Effector memory CD4-positive, alpha-beta T cell (primary cell): ENCODE measurements at places on chromosomes 11 and 22.

DNA sequence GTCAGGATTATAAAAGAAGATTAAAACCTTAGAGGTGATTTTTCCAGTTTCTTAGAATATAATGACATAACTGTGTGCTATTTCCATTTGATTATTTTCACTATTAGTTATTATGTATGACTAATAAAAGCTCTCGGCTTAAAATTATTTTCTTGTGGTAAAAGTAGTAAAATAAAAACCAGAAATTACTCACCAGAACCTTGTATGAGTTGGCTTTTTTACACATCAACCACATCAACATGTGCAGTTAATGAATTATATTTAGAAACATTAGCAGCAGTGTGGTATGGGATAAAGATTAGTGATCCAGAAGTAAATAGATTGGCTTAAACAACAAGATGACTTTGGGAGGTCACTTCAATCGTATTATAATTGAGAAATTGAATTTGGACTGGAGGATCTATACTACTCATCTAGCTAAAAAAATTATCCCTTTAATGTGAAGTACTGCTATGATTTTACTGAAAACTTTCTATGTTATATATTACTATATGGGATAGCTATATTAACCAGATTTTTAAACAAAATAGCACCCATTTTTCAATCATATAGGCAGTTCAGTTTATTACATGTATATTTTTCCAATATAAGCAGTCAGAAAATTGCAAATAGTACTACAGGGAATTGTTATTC, 2.8 kb upstream of the BCO2 start:
- no peak for DNase-seq
- H3K4me3 ChIP-seq: no peak overlapping the region
- H3K36me3 ChIP-seq: no peaks in the 10 kb centered on the region
- no peak overlapping the region for H3K27ac ChIP-seq

- H3K4me1 ChIP-seq: no peaks in the 10 kb centered on the region
- H3K27ac ChIP-seq: no peak overlapping the region
- peaks cover 82% of the 10 kb centered on the region for H3K36me3 ChIP-seq
- H3K27me3 ChIP-seq: no peaks in the 10 kb centered on the region
- H3K4me3 ChIP-seq: no peak overlapping the region
Observed at GRCh38 chr22:24165673-24166072, 15.6 kb upstream of the SUSD2 start.

- H3K4me1 ChIP-seq: peaks cover 7% of the 10 kb centered on the region
- no peak overlapping the region for H3K27ac ChIP-seq
- H3K36me3 ChIP-seq: no peaks in the 10 kb centered on the region
- no peak for DNase-seq
- H3K4me3 ChIP-seq: no peak overlapping the region
Observed at GRCh38 chr22:38796262-38796957, 2.5 kb upstream of the DNAL4 start.

DNA sequence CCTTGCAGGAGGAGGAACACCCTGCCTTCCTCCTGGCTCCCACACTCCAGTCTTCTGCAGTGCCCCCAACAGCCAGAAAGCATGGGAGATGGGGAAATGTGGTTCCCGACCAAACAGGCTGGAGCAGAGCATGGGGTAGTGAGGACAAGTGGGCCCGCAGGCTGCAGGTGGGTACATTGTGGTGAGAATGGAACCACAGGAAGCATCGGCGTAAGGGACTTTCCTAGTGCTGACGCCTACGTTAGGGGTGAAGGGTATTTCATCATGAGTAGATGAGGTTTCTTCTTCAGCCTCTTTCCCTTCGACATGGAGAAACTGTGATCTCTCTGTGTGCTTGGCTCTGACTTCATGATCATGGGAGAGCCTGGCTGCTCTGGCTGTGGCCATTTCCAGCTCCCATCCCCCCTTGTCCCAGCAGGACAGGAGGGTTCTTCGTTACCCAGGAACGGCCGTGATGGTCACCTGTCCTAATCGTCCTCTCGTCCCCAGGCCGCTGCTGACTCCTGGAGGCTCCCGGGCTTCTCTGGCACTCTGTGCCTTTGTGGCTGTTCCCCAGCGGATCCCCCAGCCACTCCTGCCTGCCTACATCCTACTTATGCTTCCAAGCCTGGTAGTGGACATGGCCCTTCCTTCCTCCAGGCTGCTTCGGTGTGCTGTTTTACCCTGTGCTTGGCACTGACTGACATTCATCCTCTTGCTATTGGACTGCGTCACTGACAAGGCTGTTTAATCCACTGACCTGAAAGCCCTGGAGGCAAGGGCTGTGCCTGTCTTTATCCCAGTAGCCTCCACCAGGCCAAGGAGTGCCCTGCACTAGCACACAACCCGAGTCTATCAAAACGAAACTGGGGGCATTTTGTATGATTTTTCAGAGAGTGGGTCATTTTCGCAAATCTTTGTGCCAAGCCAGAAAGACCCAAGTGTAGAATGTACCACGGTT, 65.2 kb upstream of the CECR2 start:
- H3K27ac ChIP-seq: peak overlapping the region; percentile 19
- peak; percentile 35 for DNase-seq
- H3K36me3 ChIP-seq: no peaks in the 10 kb centered on the region
- peaks cover 11% of the 10 kb centered on the region for H3K4me1 ChIP-seq
- peak overlapping the region; percentile 11 for H3K4me3 ChIP-seq

GRCh38 chr22:50247748-50248147, 2.9 kb upstream of the TUBGCP6 start:
- DNase-seq: peak; percentile 73
- H3K4me3 ChIP-seq: no peak overlapping the region
- H3K27ac ChIP-seq: no peak overlapping the region
- H3K36me3 ChIP-seq: peaks cover 18% of the 10 kb centered on the region

DNA sequence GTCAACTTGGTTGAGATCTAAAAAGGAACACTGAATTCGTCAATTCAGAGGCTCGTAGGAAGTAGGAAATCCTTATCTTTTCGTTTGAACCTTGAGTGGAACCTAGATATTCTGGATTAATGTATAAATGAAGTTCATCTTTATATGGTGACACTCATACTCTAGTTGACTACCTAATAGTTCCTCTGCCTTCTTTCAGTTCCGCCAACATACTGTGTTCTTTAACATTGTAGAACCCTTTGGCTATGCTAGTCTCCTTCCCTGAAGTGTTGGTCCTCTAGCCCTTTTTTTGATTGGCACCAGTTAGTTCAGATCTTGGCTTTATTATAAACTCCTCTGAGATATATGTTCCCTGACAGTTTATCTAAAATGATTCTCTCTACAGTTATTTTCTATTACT, 1.5 kb downstream of the ATM start:
- H3K27me3 ChIP-seq: no peaks in the 10 kb centered on the region
- peak overlapping the region; percentile 99 for H3K27ac ChIP-seq
- H3K4me1 ChIP-seq: peaks cover 18% of the 10 kb centered on the region
- H3K4me3 ChIP-seq: peak overlapping the region; percentile 67

DNA sequence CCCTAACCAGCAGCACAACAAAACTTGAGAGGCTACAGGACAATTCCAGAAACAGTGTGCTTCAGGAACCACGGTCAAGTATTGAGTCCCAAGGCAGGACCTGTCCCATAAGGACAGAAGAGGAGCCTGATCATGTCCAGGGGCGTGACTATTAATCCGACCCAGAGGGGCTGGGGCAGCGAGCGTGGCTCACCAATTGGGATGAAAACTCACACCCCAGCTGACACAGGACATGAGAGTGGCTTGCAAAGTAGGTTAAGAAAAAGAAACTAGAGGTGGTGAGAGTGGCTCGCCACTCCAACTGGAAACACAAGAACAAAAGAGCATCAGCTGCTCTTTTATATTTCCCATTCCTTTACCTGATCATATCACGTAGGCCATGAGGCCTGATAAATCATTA, 16.0 kb upstream of the FEZ1 start:
- H3K4me3 ChIP-seq: no peak overlapping the region
- no peak for DNase-seq
- no peaks in the 10 kb centered on the region for H3K36me3 ChIP-seq
- no peaks in the 10 kb centered on the region for H3K4me1 ChIP-seq
- no peak overlapping the region for H3K27ac ChIP-seq

- no peaks in the 10 kb centered on the region for H3K4me1 ChIP-seq
- H3K36me3 ChIP-seq: peaks cover 22% of the 10 kb centered on the region
- H3K4me3 ChIP-seq: no peak overlapping the region
- no peaks in the 10 kb centered on the region for H3K27me3 ChIP-seq
Observed at GRCh38 chr22:31683181-31684105, 21.4 kb upstream of the PISD start.

DNA sequence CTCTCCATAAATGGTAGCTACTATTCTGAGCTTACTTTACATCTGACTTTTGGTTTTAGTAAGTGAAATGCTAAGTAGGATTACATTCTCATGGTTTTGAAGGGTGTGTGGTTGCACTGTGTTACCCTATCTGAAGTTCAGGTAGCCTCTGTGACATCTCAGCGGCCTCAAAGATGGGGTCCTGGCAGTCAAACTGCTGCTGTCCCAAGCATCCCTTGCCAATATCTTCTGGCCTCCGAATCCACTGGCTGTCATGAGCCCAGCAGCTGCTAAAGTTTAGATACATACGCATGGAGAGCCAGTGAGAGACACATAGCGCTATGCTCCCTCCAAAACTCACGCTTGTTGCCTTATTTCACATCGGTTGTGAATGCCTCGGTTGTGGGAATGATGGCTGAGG, 34.9 kb downstream of the UBASH3B start:
- H3K4me1 ChIP-seq: peaks cover 22% of the 10 kb centered on the region
- no peaks in the 10 kb centered on the region for H3K36me3 ChIP-seq
- peak overlapping the region; percentile 37 for H3K4me3 ChIP-seq
- H3K27ac ChIP-seq: peak overlapping the region; percentile 60
- no peak for DNase-seq
- H3K27me3 ChIP-seq: no peaks in the 10 kb centered on the region

DNA sequence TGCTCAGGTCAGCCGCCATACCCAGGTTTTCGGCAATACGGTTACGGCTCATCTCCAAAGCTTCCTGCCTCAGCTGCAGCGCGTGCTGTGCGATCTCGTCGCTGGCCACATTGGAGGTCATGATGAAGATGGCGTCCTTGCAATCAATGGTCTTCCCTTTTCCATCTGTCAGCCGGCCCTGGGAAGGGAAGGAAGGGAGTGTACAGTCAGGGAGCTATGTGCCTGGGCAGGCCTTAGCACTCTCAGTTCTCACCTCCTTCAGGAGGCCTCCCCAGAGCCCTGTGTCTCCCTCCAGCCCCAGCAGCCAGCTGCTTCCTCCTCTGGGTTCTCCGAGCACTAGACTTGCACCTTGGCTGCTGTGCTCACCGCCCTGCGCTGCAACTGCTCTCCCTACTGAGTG, 51.5 kb upstream of the PHOX2A start:
- H3K4me3 ChIP-seq: no peak overlapping the region
- no peak overlapping the region for H3K27ac ChIP-seq
- H3K27me3 ChIP-seq: no peaks in the 10 kb centered on the region

DNA sequence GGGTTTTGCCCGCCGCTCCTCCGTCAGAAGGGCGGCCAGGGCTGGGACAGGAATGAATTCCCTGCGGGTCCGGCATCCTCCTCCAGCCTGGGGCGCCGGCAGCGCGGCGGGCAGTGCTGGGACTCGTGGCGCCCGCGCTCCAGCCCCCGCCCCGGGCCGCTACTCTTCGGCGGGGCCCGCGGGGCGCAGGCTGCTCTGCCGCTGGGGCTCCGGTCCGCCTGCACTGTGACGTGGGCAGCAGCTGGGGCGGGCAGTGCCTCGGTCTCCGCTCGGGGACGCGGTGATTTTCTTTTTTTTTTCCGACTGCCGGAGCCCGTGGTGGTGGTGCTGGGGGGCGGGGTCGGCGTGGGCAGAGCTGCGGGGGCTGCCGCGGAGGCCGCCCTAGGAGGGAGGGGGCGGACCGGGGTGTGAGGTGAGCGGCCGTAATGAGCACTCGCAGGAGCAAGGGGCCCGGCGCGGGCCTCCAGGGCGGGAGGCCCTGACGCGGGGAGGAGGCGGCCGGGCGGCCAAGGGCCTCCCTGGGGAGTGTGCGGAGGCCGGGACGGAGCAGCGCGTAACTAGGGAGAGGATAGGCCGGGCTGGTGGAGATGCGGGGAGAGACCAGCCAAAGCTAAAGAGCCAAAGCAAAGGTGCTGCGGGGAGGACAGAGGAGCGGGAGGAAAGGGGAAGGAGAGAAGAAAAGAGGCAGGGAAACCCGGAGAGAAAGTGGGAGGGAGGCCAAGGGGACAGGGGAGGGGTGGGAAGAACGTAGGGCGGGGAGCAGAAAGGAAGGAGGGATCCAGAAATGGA, 73.3 kb upstream of the ZBED5 start:
- H3K27ac ChIP-seq: no peak overlapping the region
- peaks cover 18% of the 10 kb centered on the region for H3K27me3 ChIP-seq
- peak overlapping the region; percentile 66 for H3K4me3 ChIP-seq
- no peaks in the 10 kb centered on the region for H3K36me3 ChIP-seq
- peak; percentile 15 for DNase-seq

- H3K4me3 ChIP-seq: no peak overlapping the region
- H3K4me1 ChIP-seq: no peaks in the 10 kb centered on the region
- H3K27ac ChIP-seq: no peak overlapping the region
Observed at GRCh38 chr11:24844406-24844805, 347.6 kb downstream of the LUZP2 start.

DNA sequence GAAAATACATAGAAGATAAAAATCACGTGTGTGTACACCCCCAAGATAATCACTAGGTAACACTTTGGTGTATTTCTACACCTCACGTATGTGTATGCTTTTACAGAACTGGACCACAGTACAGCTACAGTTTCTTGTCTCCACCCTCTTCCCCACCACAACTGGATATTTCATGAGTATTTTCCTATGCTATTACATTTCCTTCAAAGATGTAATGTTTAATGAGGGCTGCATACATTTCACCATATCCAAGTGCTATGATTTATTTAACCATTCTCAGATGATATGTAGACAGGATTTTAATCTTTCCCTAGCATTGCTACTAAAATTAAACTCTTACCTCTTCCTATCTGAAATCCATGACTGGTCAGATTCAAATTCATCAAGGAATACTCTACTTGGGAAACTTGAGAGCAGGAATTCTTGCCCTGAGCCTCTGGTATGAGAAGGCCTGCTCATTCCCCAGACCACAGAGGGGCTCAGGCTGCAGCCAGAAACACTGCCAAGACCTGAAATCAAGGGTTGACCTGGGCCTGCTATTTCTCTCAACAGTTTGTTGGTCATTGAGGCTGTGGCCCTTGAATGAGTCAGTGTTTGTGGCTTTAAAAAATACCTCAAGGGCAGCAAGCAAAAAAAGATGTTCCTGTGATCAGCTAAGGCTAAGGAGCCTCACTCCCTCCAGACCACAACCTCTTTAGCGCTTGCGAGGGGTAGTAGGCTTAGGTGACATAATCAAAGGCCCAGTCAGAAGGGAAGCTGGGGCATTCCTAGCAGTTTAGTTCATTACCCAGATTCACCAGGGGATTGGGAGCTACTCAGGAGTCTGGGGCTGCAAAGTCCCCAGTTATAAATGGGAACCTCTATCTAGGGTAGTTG, 55.5 kb downstream of the ABTB2 start:
- no peak for DNase-seq
- H3K4me3 ChIP-seq: no peak overlapping the region
- H3K27me3 ChIP-seq: no peaks in the 10 kb centered on the region
